ENCODE measurements at places on chromosomes 3 and 15. TPM values are rescaled to one million over a fixed set of nuclear protein-coding genes. Genes with fewer than 3 reads are reported as not detected.

DNA sequence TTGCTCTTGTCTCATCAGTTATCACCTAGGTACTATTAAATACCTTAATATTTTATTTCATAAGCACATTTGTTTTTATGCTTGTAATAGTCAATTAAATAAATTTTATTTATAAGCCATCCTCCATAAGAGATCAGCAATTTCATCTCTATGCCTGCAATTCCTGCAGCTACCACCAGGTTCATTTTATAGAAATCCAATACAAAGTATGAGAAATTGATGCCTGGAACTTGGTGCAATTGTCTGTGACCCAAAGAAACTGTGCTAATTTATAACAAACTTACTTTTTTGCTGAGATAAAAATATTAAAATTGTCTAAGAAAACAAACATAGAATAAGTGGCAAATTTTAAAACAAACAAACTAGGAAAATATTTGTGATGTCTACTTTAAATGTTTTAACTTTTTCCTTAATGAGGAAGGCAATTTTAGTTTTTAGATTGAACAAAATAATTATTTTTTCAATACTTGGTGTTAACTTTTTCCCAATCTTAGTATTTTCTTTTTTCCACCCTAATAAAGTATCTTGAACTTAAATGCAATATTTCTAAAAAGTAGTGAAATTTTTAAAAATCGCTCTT lies 1026.6 kb downstream of the ROBO1 start:
- no peak for DNase-seq

DNA sequence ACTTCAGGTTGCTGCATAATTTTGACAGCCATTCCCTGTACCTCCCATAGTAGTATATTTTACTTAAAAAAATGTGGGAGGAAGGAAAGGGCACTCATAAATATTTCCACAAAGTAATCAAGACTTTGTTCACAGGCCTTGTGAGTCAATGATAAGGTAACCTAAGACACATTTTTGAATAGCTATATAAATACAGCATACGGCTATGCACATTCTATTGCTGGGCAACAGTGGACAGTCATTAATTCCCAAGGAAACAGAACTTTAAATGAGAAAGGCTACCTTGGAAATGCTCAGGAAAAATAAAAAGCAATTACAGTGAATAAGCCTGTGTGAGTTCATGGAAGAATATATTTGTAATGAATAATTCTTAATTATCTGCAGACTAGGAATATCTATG lies 144.0 kb downstream of the CADM2 start:
- DNase-seq, result no peak

GRCh38 chr15:40389824-40390595 lies 7.5 kb downstream of the KNSTRN start:
- DNase-seq, result no peak

DNA sequence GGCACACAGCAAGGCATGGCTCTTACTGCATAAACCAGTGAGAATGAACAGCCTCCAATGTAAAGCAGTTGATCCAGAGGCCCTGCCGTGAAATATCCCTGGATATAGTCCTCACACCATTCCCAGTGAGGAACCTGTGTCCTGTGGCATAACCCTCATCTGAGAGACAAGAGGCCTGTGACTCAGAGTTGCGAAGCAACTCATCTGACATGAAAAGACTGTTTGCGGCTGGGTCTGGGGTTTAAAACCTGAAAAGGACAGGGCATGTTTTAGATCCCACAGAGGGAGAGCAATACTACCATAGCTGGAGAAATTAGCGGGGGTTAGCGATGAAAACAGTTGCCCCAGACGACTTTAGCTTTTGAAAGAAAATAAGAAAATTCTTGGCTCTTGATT lies 165.3 kb upstream of the BHLHE40 start:
- no peak for DNase-seq

GRCh38 chr3:191543897-191544296 lies 82.9 kb downstream of the PYDC2 start:
- DNase-seq, result no peak

- DNase-seq, result no peak
Measured at GRCh38 chr15:62850791-62851291, 191.7 kb upstream of the TPM1 start.

- DNase-seq, result no peak
Measured at GRCh38 chr3:170802164-170803151, 67.5 kb downstream of the RPL22L1 start.

DNA sequence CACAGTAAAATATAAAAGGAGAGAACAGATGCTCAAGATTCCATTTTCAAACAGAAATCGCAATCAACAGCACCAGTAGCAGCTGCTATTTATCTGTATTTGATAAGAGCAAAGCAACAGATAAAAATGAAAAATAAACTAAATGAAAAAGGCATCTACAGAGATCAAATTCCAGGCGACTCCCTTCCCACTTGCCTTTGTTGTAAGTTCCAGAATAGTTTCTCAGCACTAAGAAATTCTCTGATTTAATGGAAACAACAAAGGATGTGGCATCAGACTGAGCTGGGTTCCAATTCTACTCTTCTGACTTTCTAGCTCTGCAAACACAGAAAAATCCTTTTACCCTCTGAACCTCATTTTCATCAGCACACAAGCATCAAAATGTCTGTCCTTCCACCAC lies 110.8 kb upstream of the MME start:
- no peak for DNase-seq

DNA sequence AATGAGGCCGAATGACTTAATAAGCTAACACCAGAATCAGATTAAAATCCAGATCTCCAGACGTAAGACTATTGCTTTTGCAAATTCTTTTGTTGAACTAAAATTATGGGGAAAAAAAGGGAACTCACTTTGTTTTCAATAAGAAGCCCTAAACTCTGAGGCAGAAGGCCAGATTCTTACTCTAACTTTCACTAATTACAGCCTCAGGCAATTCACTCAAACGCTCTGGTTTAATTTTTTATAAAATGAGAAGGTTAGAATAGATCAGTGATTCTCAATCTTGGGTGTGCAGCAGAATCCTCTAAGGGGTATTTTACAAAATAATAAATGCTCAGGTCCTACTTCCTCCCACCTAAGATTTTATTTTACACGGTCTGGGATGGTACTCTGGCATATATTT lies 38.1 kb downstream of the C3orf70 start:
- DNase-seq, result no peak

DNA sequence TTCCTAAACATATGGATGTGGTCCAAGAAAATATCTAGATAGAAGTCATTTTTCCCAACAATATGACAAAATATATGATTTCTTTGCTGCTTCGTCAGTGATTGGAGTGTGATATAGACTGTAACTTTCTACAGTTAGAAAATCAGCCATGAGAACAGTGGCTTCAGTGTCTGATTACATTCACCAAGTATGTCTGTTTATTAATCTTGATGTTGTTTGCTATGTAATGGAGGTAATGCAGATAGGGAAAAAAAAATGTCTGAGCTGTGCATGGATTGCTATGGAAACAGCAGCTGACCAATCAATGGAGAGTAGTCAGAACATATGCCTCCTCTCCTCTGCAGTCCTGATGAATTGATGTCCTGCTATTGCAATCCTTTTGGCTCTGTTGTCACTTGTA lies 72.3 kb upstream of the GAP43 start:
- DNase-seq, result no peak

RAD51 gene
- 1.5 TPM for total RNA-seq

TMEM87A gene
- total RNA-seq, result 54.7 TPM

SIDT1 gene
- 62.5 TPM for total RNA-seq

UBE2E1 gene
- 70.7 TPM for total RNA-seq

LDHAL6B gene
- total RNA-seq, result not detected

SST gene
- not detected for total RNA-seq

Measured in T-helper 17 cell (primary cell).